ENCODE measurements at places on chromosomes 4 and X.

DNA sequence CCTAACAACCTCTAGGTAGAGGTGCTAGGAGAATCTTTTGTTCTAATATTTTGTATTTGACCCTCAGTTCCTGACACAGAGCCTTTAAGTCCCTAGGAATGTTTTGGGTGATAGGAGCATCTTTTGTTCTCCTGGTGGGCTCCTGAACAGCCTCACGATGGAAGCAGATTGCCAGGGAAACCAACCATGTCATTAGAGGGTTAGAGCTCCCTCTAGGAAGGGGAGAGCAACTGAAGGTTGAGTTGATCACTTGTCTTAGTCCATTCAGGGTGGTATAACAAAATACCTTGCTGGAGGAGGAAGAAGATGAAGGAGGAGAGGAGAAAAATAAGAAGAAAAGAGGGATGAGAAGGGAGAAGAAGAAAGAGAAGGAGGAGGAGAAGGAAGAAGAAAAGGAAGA lies 9.2 kb downstream of the VCX start:
- no peak overlapping the region for H3K27ac ChIP-seq
- no peaks in the 10 kb centered on the region for H3K36me3 ChIP-seq
- no peak for DNase-seq
- H3K4me3 ChIP-seq = no peak overlapping the region

DNA sequence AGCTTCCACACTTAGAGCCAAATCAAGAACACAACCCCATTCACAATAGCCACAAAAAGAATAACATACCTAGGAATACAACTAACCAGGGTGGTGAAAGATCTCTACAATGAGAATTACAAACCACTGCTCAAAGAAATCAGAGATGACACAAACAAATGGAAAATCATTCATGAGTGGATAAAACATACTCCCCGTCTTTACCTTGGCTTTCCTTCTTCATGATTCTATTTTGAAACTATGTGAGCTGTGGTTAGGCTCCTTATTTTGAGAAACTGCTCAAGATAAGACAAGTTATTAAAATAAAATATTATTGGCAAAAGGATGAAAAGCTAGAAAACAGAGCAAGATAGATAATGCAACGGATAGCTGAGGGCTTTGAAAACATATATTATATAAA lies 598.1 kb upstream of the FAT1 start:
- H3K36me3 ChIP-seq = no peaks in the 10 kb centered on the region
- DNase-seq = no peak
- H3K27ac ChIP-seq = no peak overlapping the region
- H3K27me3 ChIP-seq = no peaks in the 10 kb centered on the region
- H3K4me1 ChIP-seq = no peaks in the 10 kb centered on the region

DNA sequence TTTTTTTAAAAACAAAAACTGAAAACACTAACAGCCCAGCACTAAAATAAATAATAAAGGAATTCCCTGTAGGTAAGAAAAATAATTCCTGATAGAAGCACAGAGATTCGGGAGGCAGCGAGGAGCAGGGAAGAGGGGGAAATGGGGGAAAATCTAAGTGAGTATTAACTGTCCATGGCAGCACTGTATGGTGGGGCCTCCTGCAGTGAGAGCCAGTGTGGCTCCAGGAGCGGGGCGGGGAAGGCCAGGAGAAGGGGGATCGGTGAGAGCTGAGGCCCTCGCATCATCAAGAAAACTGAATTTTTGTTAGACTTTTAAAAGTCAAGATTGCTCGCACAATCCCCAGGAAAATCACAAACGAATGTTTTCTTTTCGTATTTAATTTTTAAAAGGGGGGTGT lies 14.1 kb downstream of the RNF212 start:
- DNase-seq = no peak
- no peaks in the 10 kb centered on the region for H3K4me1 ChIP-seq
- no peak overlapping the region for H3K27ac ChIP-seq
- H3K27me3 ChIP-seq = peaks cover 14% of the 10 kb centered on the region
- H3K4me3 ChIP-seq = no peak overlapping the region
- no peaks in the 10 kb centered on the region for H3K36me3 ChIP-seq

- DNase-seq = no peak
- no peak overlapping the region for H3K4me3 ChIP-seq
- H3K27ac ChIP-seq = no peak overlapping the region
- H3K4me1 ChIP-seq = no peaks in the 10 kb centered on the region
- H3K27me3 ChIP-seq = no peaks in the 10 kb centered on the region
Observed at GRCh38 chrX:23465105-23465791, 130.6 kb downstream of the PTCHD1 start.

DNA sequence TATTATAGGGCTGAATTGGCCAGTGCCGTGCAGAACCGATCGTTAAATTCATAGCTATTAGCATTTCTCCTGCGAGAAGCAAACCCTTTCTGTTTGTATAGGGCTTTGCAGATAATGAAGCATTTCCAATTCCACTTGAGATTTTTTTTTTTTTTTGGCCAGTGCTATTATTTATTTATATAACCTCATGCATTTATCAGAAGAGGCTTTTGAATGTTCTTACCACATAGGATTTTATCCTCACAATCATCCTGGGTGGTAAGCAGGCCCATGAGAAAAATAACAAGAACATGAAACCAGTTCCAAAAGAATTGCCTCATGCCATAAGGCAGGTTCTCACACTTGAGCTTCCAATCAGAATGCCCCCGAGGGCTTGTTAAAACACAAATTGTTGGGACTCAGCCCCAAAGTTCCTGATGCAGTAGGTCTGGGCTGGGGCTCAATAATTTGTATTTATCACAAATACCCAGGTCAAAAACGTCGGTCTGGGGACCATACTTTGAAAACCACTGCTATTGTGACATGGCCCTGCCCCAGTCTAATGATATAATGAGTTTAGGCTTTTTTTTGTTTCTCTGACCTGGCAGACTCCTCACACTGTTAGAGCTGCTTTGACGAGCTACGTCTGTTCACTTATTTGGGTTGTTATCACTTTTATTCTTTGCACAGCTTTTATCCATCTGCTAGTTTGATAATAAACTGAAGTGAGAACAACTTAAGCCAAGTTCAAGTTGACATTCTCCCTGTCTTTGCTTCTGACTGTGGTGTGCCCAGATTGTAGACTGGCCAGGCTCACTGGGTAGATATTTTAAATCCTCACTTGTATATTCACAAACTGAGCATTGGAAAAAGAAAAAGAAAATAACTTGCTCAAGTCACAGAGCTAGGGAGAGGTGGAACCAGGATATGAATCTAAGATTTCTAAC lies 20.1 kb downstream of the SUPT20HL1 start:
- DNase-seq = no peak
- no peak overlapping the region for H3K27ac ChIP-seq
- H3K27me3 ChIP-seq = peaks cover 14% of the 10 kb centered on the region
- no peaks in the 10 kb centered on the region for H3K4me1 ChIP-seq
- H3K4me3 ChIP-seq = no peak overlapping the region
- H3K36me3 ChIP-seq = no peaks in the 10 kb centered on the region

DNA sequence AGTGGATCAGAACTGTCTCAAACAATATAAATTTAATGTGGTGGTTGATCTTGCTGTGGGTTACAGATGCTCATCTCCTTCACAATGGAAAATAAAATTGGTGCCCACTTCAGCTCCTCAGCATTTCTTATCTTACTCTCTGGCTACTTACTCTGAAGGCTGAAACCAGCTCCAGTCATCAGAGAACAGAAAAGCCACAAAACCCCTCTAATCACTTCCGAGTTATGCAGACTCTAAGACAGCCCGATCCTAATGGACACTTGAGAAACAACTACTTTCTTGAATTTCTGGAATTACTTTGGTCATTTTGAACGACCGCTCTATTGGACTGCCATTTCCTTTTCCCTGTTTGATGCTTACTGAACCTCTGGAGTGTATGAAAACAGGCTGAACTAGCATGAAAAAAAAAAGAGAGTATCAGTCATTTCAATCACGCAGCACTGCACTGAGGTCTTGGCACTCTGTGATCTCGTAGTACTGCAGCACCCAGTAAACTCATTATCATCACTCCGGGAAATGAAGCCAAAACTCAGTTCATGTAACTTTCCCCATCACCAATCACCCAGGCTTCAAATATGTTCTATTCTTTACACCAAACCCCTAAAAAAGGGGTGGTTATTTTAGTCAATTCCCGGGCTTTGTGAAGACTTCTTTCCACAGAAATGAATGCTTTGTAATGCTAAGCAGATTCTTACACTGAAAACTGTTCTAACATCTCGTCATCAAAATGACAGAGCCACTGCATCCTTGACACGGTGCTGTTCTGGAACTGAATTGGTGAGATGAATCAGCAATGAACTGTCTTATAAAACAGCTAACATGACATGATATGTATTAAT lies 54.5 kb downstream of the TSPAN5 start:
- H3K27me3 ChIP-seq = no peaks in the 10 kb centered on the region
- no peak for DNase-seq
- H3K4me3 ChIP-seq = no peak overlapping the region
- peaks cover 27% of the 10 kb centered on the region for H3K36me3 ChIP-seq

- H3K27ac ChIP-seq = no peak overlapping the region
- H3K27me3 ChIP-seq = no peaks in the 10 kb centered on the region
- no peak overlapping the region for H3K4me3 ChIP-seq
- DNase-seq = no peak
- H3K4me1 ChIP-seq = no peaks in the 10 kb centered on the region
Observed at GRCh38 chr4:173091362-173091761, 77.2 kb upstream of the GALNT7 start.

DNA sequence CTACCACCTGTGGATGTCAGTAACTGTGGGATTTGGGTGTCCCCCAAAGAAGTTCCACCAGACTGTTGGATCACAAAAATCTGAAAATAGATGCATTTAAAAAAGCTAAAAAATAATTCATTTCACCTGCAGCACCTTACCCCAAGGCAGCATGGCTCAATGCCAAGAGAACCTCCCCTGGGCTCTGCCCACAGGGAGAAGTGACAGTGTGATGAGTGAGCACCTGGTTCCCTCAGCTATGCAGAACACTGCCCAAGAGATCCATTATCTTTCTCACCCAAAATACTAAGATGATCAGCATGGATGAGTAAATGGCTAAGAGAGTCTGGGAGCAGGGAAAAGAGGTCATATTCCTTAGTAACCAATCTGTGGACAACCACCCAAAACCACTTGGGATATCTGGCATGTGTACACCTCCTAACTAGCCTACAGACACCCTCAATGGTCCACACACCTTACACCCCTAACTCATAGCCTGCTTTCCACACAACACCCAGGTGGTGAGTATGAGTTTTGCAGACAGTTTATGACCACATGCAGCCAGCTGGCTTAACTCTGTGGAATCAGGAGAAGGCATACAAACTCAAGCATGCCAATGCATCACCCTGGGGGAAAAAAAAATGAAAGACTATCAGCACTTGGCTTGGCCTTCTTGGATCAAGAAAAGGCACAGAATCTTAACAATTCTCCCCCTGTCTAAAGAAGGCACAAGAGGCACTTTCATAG lies 416.5 kb upstream of the SMIM31 start:
- H3K27me3 ChIP-seq = no peaks in the 10 kb centered on the region
- H3K4me1 ChIP-seq = no peaks in the 10 kb centered on the region
- H3K4me3 ChIP-seq = no peak overlapping the region
- DNase-seq = no peak

DNA sequence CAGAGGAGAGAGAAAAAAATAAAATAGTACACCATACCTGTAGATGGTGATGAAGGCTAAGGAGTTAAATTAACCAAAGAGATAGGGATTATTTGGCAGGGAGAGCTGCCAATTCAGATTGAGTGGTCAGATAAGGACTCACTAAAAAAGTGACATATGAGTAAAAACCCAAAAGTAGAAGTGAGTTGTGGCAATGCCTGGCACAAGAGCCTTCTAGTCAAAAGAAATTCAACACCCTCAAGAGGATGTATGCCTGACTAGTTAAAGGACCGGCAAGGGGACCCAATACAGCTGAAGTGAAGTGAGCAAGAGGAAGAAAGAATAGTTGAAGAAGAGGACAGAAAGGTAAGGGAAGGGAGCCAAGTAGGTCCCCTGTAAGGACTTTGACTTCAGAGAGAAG lies 34.9 kb downstream of the ELF2 start:
- H3K27ac ChIP-seq = no peak overlapping the region
- DNase-seq = no peak
- H3K4me3 ChIP-seq = no peak overlapping the region
- H3K36me3 ChIP-seq = peaks cover 17% of the 10 kb centered on the region
- peaks cover 19% of the 10 kb centered on the region for H3K4me1 ChIP-seq

DNA sequence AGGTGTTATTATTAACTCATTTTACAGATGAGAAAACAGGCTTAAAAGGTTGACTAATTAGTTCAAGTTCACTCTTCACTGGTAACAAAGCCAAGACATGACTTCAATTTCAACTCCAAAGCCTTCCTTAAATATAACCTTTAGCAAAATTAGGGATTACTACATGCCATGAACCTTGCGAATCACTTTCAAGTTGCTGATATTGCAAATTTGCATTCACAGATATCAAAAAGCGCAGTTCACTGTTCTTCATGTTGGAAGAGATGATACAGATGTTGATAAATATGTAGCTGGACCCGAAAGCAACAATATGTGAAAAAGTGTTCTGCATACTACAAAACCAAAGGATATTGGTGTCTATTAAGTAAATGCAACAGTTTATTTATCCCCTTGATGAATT lies 210.8 kb upstream of the GYPA start:
- no peak overlapping the region for H3K4me3 ChIP-seq
- H3K4me1 ChIP-seq = no peaks in the 10 kb centered on the region
- DNase-seq = no peak
- peaks cover 3% of the 10 kb centered on the region for H3K27me3 ChIP-seq

- H3K4me3 ChIP-seq = no peak overlapping the region
- H3K36me3 ChIP-seq = no peaks in the 10 kb centered on the region
- H3K27ac ChIP-seq = no peak overlapping the region
- no peaks in the 10 kb centered on the region for H3K4me1 ChIP-seq
- no peaks in the 10 kb centered on the region for H3K27me3 ChIP-seq
Observed at GRCh38 chr4:71558248-71558647, 219.4 kb downstream of the SLC4A4 start.

DNA sequence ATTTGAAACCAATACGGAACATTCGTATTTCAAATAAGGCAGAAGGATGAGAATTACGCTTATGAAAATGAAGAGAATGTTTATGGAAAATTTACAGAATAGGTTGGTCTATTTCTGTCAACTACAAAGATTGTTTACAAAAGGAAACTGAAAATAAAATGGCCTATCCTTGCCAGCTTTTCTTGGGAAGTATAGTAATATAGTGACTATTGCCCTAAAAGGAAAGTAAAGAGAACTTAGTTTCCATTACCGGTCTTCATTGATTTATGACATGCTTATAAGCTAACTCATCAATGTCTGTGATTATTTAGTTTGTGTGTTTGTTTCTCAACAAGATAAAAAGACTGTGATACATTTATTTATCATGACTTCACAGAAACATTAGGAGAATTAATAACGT lies 2.9 kb upstream of the SPRY1 start:
- no peak for DNase-seq
- H3K27me3 ChIP-seq = peaks cover 31% of the 10 kb centered on the region
- H3K36me3 ChIP-seq = no peaks in the 10 kb centered on the region
- H3K4me1 ChIP-seq = peaks cover 14% of the 10 kb centered on the region

GRCh38 chr4:89114100-89114499 lies 2.8 kb downstream of the TIGD2 start:
- peaks cover 19% of the 10 kb centered on the region for H3K36me3 ChIP-seq
- no peak overlapping the region for H3K4me3 ChIP-seq
- no peak for DNase-seq
- peaks cover 24% of the 10 kb centered on the region for H3K27me3 ChIP-seq
- H3K27ac ChIP-seq = no peak overlapping the region
